Urothelium cell line (cell line): ENCODE measurements at places on chromosomes 1 and 21.
A peak's percentile ranks its signal among the peaks of the same experiment; 100 is the strongest.

DNA sequence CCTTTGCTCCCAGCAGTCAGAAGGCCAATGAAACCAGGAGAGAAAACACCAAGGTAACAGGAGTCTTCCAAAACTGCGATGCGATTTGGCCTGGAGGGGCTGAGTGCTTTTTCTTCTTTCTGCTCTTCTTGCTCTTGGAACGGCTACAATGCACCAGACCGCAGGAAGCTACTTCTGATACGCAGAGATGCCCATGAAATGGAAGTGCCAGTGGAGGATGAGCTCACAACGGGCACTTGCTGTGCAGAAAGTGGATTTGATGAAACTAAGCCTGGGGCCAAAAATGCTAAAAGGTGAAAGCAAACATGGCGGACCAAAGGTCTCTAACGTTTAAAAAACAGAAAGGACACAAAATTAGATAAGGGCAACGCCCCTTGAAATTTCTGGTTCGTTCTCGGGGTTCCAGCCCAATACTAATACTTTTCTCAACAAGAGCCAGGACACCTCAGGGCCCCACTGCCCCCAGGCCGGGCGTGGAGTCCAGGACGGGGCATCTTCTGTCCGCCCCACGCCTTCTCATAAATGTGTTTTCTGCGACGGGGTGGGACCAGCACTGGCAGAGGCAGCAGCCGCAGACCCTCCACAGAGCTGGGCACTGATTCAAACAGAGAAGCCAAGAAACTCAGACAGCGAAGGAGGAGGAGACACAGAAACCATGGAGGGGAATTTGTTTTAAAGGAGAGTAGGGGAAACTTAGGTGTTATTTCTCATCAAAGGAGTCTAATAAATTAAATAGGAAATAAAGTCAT, 101.3 kb downstream of the CRYAA start:
- DNase-seq = no peak

DNA sequence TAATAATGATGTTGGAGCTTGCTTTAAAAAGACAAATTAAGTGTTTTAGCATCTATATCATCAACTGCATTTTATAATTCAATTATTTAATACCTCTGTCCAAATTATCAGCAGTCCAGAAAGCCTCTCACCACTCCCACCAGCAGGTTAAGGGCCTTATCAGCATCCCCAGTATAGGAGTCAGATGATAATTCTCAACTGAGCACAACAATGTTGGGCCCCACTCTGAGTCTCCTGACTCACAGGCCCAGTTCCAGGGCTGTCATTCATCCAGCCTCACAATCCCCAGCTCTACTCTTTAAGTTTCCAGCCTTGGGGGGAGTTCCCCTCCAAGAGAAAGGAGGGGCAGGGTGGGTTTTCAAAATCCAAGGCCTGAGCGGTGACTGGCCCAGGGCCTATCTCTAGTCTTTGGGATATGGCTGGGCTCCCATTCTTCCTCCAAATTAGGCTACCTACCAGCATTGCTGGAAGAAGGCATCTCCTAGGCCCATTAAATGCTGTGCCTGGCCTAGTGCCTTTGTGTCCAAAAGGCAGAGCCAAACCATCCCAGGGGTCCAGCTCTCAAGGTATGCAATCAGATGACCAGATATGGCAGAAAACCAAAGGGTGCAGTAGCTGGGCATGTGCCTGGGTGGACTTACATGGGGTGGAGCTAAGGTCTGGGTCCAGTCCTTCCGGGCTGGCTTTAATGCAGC, 134.1 kb downstream of the GLUL start:
- no peak for DNase-seq

- DNase-seq = no peak
Observed at GRCh38 chr1:115710859-115711624, 57.5 kb downstream of the CASQ2 start.

GRCh38 chr21:29787361-29787909, 152.4 kb downstream of the GRIK1 start:
- no peak for DNase-seq

DNA sequence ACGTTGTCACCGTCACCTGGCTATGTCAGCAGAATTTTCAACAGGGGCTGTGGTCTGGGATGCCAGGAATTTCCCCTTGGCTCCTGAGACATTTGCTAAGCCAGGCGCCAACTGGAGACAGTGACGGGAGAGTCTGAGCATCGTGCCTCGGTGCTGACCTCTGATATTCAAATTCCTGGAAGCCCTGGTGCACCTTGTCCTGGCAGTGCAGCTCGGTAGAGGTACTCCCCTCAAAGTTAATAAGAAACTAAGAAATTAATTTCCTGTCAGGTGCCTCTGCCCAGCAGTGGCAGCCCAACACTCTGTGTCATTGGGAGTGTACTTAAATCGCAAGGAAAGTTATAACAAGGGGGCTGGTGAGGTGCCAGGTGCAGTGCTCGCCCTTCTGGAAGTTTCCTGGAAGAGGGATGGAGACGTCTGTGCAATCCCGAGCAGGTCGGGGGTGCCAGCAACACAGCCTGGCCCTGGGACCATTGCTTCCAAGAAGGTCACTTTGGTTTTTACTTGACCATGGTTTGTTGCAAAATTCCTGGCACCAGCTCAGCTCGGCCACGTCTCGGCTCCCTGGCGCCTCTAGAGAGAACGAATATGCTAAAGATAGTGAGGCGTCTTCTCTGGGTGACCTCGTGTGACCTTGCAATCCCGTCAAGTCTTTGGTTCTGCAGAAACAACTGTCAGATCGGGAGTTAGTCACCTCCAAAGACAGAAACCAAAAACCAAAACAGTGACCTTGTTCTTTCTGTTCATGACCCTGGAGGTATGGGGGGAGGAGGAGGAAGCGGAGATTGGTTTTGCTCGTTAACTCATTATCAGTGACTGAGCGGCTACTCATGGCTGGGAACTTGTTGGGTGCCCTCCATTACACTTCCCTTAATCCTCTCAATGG, 149.5 kb upstream of the VAMP3 start:
- no peak for DNase-seq

DNA sequence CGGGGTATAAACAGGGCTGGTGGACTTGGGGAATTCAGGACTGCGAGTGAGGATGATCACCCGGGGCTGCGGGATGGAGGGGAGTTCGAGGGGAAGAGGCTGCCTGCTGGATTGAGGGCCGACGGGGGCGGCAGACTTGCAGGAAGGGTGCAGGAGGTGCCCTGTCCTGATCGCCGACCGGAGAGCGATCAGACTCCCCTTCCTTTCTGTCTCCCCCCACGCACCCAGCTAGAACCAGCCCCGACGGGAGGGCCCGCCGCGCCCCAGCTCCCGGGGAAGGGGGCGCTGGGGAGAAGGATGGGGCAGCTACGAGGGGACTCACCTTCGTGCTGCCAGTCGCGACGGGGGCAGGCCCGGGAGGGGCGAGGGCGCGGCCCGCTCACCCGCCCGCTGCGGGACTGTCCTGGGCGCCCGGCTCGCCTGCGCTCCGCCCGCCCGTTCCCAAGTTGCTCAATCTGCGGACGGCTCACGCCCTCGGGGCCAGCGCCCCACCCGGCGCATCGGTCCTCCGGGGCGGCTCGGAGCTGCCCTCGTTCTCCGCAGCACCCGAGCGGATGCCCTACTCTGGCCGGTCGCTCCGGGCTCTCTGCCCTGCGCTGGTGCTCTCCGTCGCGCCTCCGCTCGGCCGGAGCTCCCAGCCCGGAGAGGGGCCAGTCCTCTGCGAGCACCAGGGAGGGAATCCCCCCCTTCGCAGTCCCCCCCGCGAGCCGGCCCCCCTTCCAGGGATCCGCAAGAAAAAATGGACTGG, at the start of gene RSPO1:
Gene RSPO1 (minus strand): TSS at position 649 of the 748 bp plus-strand sequence. CDS start 5,231 bp downstream, outside the sequence.
- DNase-seq = peak; percentile 52

GRCh38 chr1:161738627-161739287, 10.8 kb upstream of the DUSP12 start:
- DNase-seq = peak; percentile 63
